ENCODE measurements at places on chromosomes 6 and 20.

DNA sequence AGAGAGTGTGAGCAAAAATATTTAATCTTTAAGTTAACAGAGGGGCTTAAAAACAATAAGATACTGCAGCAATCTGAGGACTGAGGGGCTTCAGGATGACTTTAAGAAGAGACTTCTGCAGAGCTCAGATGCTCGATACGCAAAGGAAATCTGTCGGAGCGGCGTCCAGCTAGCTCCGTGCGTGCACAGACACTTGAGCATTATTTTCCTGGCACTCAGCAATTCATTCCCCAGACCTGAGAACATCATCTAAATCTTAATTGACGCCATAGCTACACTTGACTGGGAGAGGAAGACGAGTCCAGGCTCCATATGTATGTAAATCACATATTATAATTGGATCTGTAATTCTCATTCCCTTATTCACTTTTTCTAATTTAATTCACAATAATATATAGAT, 228.2 kb downstream of the SOD2 start:
- DNase-seq: no peak

- no peak for DNase-seq
Observed at GRCh38 chr20:35603695-35604448, 11.8 kb upstream of the SPAG4 start.

GRCh38 chr6:33116841-33117711, 41.3 kb downstream of the HLA-DPB1 start:
- DNase-seq: no peak

DNA sequence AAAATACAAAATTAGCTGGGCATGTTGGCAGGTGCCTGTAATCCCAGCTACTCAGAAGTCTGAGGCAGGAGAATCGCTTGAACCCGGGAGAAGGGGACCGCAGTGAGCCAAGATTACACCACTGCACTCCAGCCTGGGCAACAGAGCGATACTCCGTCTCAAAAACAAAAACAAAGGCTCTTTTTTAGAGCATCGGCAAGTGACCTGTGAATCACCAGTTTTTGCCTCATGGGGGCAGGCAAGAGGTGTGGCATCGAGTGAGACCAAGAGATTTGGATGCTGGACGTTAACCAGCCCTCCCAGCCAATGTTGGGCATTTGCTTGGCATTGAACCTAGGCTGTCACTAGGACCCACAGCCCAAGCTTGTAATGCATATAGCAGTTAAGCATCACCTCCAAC, 14.6 kb upstream of the CDK5RAP1 start:
- no peak for DNase-seq

GRCh38 chr6:163347021-163347446, 67.5 kb upstream of the QKI start:
- no peak for DNase-seq

DNA sequence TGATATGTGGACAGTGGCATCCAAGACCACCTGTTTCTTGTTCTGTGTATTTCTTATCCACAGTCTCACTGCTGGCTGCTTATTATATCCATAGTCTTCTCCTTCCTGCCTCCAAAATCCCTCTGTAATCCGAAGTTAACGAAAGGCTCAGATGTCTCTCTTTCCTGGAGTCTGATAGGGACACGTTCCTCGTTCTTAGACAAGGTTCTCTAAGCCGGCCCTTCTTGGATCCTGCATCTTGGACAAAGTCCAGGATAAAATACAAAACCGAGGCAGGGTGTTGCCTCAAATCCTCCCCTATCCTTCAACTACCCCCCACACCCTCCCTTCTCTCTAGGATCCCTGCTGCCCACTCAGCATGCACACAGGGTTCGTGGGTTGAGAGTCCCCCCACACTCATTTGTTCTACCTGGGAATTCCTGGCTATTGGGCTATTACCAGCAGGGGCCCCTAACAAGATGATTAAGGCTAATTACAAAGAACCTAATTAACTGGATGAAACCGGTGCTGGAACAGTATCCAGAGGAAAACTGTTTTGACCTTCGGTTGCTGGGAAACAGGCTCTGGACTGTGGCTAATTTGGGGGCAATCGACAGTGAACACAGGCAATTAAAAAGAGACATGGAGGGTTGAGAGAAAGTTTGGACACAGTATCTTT, 32.7 kb upstream of the MRPS10 start:
- DNase-seq: no peak

- no peak for DNase-seq
Observed at GRCh38 chr20:44746367-44747165, 901 bp downstream of the KCNK15 start.

GRCh38 chr20:6108330-6108729, 14.5 kb downstream of the FERMT1 start:
- no peak for DNase-seq

DNA sequence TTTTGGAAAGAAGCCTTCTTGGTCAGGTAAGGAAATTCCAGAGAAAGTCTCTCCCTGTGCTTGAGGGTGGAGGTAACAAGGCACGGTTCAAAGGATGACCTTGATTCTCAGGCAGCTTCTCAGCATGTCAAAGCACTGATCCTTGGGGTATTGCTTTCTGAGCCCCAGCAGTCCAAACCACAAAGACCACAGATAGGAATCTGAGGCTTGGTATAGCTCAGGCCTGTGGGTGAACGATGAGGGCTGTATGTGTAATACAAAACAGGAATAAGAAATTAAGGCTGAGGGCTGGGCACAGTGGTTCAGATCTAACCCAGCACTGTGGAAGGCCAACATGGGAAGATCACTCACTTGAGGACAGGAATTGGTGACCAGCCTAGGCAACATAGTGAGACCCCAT, 70.2 kb upstream of the SLC22A1 start:
- no peak for DNase-seq

DNA sequence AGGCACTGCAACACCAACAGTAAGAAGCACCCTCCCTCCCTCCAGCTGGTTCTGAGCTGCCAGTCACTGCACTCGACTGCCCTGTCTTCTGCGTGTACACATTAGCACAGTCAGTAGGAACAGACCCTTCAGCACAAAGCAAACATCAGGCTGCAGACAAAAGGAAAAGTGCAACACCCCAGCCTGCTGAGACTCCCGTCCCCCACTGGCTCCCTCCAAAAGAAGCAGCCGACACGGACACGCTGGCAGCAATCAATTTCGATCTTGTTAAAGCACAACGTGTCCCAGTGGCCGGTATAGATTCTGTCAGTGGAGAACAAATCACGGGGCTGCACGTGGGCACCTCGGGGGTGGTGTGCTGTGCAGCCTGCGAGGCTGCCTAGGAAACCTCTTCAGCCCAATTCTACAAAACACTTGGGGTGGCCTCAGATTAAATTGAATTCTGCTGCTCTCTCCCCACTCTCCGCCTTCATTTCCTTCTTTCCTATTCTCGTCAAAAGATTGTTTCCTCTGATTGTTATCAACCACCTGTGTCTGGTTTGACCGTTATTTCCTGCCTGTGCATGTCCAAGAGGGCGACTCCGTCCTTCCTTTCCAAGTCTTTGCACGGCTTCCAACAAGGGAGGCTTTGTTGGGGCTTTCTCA, 38.7 kb downstream of the TRAF3IP2 start:
- no peak for DNase-seq

- DNase-seq: no peak
Observed at GRCh38 chr20:25291432-25292133, 43.7 kb downstream of the PYGB start.

DNA sequence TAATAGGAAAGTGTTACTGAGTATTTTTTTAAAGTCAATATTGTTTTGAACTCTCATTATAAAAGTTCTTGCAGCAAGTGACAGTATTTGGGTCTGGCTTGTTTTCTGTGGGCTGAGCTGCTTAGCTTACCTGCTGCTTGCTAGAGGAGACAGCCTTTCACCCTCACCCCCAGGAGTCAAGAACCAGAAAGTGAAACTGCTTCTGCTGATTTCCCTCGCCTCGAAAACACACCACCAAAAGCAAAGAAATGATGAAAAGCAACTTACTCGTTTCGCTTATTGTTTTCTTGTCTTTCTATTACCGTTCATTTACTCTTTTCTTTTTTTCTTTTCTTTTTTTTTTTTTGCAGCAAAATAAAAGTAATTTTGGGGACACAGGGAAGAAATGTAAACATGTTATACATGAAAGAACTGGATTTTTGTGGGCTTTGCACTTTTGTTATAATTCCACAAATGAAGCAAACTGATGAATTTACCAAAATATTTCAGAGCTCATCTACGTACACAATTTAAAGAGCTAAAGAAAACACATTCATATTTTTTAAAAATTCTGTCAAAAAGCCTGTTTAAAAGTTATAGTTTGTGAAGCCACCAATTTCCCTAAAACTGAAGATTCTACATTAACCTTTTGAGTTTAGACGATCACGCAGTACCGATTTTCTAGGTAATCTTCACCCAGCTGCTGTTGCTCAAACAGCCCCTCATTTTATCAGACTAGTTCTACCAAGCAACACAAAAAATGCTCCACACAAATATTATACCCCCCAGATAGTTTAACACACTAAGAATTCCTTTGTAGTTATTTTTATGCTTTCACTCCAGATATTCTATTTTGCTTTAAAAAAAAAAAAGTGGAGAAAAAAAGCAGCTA, 1.7 kb downstream of the SCML4 start:
- DNase-seq: peak; percentile 69

GRCh38 chr6:131226459-131227157, 91.3 kb downstream of the AKAP7 start:
- DNase-seq: no peak

- no peak for DNase-seq
Observed at GRCh38 chr6:123598011-123598410, 38.7 kb downstream of the TRDN start.

DNA sequence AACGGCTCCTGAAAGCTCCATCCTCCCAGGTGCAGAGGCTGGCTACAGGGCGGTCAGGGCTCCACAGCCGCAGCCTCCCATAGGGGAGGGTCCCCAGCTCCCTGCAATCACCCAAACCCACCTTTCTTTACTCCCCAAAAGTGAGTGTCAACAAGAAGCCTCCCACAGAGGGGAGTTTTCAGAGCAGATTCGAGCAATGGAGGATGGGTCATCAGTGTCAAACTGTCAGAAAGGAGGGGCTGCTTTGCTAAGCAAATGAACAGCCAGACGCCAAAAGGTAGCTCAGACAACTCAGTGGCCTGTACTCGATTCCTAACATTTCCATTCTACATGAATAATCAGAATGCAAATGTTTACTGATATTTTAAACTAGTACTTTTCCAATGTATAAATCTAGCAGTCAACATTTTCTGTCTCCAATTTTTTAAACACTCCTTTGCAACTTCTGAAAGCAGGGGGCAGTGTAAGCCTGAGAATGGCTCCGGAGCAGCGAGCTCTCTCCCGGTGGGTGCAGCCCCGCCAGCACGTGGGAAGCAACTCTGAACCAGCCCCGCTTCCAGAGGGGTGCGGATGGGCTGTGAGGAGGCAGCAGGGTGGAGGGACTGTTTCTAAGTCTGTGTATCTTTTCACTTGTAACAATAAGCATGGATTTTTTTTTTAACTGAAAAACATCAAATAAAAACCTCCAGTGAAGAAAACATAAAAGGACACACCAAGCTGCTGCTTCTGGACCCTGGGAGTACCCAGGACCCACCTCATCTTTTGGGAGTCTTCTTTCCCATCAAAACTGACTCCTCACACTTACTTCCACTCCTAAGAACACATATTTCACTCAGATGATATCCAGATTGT, 54.9 kb downstream of the TAF4 start:
- DNase-seq: peak; percentile 45

DNA sequence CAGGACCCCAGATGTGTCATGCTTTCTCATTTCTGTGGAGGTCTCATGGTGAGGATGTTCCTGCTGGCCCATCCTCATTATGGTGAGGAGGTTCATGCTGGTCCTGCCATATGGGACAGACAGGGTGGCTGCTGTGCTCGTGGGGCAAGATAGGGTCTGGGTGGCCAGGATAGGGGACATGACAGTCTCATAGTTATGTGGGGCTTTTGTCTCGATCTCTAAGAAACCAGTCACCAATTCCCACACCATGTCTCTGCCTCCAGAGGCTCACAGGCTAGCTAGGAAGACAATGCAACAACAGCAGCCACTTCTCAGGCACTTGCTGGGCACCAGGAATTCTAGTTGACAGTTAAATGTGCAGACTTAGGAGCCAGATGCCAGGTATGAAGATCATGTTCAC, 4.2 kb upstream of the MAPK13 start:
- DNase-seq: no peak

DNA sequence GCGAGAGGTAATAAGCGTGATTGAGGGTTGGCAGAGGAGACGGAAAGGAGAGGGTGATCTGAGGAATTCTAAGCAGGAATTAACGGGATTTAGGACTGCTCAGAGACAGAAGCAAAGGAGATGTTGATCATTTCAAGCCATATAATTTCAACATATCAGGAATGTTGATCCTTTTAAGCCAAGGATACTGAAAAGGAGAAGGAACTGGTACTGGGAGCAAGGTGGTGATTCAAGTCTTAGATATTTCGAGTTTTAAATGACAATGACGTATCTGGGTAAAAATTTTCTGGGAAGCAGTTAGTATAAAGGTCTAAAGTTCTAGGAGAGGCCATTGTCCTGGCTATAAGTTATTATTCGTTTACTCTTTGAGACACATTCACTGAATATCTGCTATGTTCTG, 91.3 kb upstream of the OGFRL1 start:
- DNase-seq: no peak

- DNase-seq: no peak
Observed at GRCh38 chr6:5529015-5529414, 267.7 kb downstream of the FARS2 start.

DNA sequence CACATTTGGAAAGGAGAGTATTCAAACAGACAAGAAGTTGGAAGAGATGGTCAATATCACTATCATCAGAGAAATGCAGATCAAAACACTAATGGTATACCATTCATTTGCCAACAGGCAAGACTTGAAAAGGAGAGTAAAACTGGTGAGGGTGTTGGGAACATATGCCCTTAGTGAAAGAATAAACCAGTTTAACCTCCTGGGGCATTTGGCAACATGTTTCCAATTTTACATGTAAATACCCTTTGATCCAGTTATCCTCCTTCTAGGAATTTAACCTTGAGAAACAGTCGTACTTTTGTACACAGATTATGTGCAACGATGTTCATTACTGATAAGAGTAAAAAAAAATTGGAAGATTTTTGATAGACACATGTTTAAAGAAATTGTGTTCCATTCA, 34.1 kb upstream of the OCSTAMP start:
- DNase-seq: no peak

DNA sequence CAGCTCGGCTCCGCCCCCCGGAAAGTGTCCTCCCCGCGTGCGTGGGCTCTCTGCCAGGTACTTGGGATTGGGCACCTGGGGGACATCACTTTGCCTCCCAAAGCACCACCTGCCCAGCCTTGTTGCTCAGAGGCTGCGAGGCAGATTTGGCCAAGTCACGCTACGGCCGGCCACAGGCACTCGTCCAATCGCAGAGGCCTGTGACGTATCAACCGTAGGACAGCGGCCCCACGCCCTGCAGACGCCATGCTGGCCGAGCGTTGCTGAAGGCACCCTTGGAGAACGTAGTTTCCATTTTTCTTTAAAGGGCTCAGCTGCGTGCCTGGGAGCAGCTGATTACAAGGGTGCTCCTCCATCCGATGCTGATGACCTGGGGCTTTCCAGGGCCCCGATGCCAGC, 3.1 kb downstream of the NTSR1 start:
- no peak for DNase-seq

GRCh38 chr20:38986663-38987062, 24.5 kb downstream of the DHX35 start:
- no peak for DNase-seq

Measured in stimulated activated CD4-positive, alpha-beta T cell treated with anti-CD3 and anti-CD28 coated beads, Interleukin-4, amount 100 ng/mL, for 4 hours (primary cell).